ENCODE measurements at places on chromosomes 12 and 14.

- DNase-seq = no peak
Measured at GRCh38 chr12:67645601-67646000, 2.9 kb upstream of the DYRK2 start.

GRCh38 chr12:55909513-55909884 is 18.2 kb downstream of the PYM1 start:
- no peak for DNase-seq

DNA sequence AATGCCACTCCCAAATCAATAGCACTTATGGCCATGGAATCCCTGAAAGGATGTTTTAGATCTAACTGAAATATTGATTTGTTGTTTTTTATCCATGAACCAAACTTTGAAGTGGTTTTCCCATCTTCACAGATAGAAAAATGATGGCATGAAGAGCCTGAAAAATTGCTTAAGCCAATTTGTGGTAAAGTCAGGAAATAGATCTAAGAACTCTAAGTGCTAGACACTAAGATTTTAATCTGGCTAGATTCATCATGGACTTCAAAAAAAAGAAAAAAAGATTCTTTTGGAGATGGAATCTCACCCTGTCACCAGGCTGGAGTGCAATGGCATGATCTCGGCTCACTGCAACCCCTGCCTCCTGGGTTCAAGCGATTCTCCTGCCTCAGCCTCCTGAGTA is 45.0 kb upstream of the STRN3 start:
- DNase-seq = no peak

DNA sequence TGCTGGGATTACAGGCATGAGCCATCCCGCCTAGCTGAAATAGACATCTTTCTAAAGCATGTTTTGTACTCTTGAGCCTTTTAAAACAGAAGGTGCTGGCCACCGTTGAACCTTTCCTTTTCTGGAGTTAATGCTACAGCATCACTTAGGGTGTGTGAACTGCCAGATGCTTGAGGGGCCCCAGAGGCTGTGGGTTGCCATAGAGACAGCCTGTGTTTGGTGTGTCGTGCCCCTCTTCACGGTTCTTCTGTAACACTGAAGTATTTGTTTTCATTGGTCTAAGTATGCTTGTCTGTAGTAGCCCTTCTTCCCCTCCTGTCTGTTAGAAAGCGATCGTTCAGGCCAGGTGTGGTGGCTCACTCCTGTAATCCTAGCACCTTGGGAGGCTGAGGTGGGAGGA is 30.8 kb downstream of the PLEKHG3 start:
- DNase-seq = no peak

DNA sequence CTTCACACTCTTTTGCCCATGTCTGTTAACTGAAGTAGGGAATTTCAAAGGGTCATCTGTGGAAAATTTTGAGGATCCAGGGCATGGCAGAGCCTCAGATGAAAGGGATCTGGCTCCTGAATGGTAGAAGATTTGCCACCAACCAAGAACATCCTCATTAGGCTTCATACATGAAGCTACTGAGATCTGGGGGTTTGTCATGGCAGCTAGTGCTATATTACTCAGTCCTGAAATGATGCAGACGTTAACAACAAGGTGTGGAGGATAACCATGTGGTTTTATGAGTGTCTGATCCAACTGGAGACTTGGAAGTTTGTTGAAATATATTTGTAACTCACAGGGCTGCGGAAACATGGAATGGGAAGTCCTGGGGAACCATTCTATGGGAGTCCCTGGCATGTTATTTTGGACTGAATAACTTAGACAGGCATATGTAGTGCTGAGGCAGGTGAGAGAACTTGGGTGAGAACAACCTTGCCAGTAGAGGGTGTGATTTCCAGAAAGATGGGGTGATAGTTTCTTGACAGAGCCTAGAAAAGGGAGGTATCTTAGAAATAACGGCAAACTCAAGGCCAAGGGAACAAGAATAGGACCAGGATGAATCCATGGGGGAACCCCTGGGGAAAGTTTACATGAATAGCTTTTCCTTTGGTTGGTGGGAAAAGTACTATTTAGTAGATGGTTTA is 42.0 kb upstream of the C12orf75 start:
- no peak for DNase-seq

DNA sequence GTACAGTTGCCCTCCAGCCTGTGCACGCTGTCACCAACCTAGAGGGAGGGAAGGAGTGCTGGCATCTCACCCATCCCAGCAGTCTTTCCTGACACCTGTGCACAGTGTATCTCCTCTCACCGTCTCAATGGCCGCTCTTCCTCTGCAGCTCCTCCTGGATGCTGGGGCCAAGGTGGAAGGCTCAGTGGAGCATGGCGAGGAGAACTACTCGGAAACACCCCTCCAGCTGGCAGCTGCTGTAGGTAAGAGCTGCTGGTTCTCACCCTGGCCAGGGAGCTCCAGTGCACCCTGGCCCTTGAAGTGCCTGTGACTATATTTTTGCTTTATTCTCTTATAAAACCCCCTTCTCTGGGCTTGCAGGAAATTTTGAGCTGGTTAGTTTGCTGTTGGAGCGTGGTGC is 68.7 kb upstream of the PWP1 start:
- DNase-seq = no peak

DNA sequence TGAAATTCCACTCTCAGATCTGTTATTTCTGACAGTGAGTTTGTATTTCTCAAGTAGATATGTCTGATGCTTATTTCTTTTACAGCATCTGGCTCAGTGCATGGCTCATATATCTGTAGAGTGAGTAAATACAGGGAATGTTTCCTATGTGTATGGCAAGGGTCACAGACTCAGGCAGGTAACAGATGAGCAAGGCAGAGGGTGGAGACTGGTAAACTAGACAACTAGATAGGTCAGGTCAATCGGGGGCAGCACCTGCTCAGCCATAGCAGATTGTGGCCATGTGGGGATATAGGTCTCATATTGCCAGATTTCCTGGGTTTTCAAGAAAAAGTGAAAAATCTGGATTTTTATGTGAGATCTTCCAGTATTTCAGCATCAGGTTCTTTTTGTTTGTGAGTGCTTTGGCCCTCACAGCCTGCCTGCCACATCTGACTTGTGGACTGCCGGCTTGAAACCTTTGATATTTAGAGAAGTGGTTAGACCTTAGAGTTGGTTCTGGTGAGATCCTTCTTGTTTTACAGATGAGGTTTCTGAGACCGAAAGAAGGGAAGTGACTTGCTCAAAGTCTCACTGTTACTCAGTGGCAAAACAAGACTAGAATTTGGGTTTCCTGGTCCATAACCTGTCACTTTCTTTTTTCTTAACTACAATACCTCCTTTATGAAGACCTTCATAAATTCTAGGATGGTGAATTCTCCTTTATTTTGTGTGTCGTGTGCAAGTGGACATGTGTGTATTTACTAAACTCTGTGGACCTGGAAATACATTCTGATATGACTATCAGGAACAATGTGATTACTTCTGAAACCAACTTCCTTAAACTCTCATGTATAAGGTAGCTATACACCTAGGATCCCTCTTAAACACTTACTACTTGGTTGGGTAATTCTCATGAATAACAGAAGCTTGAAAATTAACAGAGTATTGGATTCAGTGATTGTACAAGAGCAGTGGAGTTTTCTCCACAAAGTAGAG is 34.4 kb downstream of the PROX2 start:
- no peak for DNase-seq

DNA sequence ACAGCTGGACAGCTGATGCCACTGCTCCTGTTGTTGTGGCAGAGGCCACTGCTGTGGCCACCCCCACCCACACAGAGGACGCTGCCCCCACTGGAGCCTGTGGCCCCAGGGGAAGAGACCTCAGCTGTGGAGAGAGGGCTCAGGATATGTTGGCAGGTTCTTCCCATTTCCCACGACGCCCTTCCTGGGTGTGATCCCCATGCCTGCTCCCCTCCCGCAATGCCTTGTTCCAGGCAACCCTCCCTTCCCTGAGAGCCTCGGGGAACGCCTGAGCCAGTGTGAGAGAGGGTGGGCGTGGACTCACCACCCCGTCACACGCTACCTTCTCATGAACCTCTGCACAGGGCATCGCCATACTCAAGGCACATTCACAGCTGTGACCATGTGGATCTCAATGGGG is 5.7 kb upstream of the KRT82 start:
- no peak for DNase-seq

GRCh38 chr12:2494486-2495192 is 300.1 kb upstream of the FKBP4 start:
- no peak for DNase-seq

GRCh38 chr14:34580381-34580780 is 40.9 kb upstream of the EAPP start:
- DNase-seq = no peak

GRCh38 chr14:52275372-52275771 is 7.9 kb downstream of the PTGDR start:
- no peak for DNase-seq

GRCh38 chr12:57614178-57614947 is 3.1 kb downstream of the ARHGEF25 start:
- DNase-seq = no peak

- DNase-seq = no peak
Measured at GRCh38 chr14:45284802-45285201, 31.8 kb upstream of the MIS18BP1 start.

- no peak for DNase-seq
Measured at GRCh38 chr14:73311708-73312030, 74.4 kb downstream of the PAPLN start.

DNA sequence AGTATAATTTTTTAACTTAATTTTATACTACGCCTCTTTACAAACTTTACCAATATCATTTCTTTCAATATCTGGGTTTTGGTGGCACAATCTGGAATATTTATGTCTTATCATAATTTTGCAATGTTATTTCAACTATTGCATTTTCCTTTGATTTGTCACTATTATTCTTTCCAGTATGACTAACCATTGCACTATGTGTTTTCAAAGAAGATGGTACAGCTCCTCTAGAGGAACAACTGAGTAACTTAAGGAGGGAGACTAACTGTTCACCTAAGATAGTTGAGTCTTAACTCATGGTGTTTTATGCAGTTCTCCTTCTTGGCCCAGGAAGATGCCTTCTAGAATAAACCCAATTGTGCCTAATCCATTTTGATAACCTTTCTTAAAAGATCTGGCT is 60.5 kb upstream of the KIF21A start:
- peak; percentile 2 for DNase-seq

- no peak for DNase-seq
Measured at GRCh38 chr14:23614395-23614828, 21.8 kb upstream of the DHRS2 start.

- no peak for DNase-seq
Measured at GRCh38 chr14:68386950-68387779, 405.7 kb downstream of the ZFP36L1 start.

- no peak for DNase-seq
Measured at GRCh38 chr12:129665414-129665813, 238.4 kb downstream of the TMEM132D start.

GRCh38 chr12:27508736-27509431 is 15.1 kb upstream of the PPFIBP1 start:
- DNase-seq = no peak

DNA sequence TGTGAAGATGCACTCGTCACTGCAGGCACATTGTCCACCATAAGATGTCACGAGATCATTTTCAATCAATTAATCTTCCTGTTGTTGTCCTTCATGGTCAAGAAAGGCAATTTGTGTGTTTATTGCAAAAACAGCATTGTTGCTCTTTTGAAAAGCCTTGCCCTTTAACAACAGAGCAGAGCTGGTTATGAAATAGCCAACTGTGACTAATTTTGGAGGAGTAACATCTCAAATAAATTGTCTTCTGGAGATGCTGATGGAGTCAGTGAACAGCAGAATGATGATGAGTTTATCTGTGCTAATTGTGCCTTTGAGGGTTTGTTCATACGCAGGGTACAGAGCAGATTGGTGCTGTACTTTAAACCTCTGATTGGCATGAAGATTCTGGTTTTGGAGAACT is 88.3 kb upstream of the E2F7 start:
- DNase-seq = no peak

DNA sequence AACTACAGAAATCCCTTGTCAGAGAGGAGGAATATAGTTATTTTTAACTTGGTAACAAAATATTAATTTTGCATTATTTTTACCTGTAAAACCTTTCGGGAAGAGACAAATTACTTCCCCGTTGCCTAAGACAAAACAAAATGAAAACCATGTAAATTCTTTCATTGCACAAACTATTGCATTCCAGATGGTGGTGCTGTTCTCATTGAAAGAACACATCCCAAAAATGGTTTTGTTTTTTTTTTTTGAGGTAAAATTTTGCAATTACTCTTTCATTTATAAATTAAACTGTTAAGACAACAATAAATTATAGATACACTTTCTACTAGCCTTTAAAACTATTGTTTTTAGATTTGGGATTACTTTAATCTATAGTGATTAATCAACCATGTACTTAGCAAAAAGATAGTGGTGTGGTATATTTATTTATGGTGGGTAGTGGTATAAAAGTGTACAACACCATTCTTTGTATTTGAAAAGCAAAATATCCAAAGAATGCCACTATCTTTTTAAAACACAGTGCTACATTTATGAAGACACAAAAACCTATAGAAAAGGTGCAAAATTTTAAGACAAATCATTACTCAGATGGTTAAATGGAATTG is 115.5 kb downstream of the SLC38A1 start:
- DNase-seq = no peak

GRCh38 chr12:62885242-62885641 is 49.7 kb downstream of the PPM1H start:
- DNase-seq = no peak

- no peak for DNase-seq
Measured at GRCh38 chr12:130568041-130568440, 148.1 kb downstream of the RIMBP2 start.

DNA sequence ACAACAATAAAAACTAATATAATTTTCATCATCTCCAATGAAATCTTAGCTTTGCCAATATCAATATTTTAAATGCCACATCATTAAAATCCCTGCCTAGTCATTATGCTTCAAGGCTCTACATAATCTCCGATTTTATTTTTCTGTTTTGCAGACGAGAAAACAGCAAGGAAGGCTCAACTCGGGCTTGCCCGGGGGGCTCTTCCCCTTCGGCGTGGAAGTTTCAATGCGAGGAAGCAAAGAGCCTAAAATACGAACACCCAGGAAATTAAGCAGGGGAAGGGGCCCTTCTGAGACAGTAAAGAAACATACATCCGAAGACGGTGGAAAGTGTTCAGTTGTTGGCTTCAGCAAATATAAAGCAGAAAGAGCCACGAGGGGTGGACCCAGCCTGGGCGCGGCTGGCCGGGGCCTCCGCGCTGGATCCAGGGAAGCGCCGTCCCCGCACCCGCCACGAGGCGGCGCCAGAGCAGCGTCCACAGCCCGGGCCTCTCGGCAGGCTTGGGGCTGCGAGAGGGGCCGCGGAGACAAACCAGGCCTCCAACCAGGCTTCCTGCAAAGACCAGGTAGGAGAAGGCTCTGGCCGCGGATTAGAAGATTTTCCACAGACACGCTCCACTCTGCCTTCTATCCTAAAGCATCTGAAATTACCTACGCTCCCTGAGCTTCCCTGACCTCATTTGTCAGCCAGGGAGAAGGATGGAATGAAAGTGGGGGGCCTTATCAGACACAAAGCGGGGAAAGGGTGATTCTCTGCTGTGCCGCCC is 77.2 kb downstream of the SERPINA3 start:
- DNase-seq = peak; percentile 42

Data from brain microvascular endothelial cell (primary cell).